Left ventricle myocardium superior (tissue), 1 donor: ENCODE measurements at places on chromosomes 2 and 18. TPM values are rescaled to one million over a fixed set of nuclear protein-coding genes. Genes with fewer than 3 reads are reported as not detected.

The STAT4 gene
- 0.57 TPM for total RNA-seq

The KCNE4 gene
- 3.0 TPM for total RNA-seq

The TP53I3 gene
- total RNA-seq, result 13.3 TPM

The ATOH8 gene
- 29.6 TPM for total RNA-seq

The CNRIP1 gene
- 11.1 TPM for total RNA-seq

The FAP gene
- total RNA-seq, result 1.3 TPM

The SERPINB13 gene
- not detected for total RNA-seq

The TMEM214 gene
- 30.9 TPM for total RNA-seq

The RAB6C gene
- total RNA-seq, result 0.25 TPM

The ASB18 gene
- 3.8 TPM for total RNA-seq

The ELOA2 gene
- total RNA-seq, result not detected

The MDH1B gene
- total RNA-seq, result 1.0 TPM

DNA sequence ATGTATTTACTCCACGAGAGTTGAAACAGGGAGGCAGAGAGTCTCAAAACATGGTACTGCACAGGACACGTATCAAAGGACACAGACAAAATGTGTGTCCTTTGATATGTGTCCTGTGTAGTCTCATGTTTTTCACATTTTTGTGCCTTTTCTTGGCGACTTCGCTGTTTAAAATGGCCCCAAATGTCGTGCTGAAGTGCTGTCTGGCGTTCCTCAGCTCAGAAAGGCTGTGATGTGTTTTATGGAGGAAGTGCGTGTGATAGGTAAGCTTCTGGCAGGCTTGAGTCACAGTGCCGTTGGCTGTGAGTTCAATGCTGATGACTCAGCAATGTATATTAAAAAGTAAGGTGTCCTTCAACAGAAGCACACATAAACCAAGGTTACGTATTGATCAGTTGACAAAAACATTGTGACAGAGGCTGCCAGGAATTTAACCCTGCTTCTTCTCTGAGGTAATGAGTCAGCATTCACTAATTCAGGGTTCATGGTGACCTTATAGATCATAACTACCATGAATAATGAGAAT lies 78.2 kb downstream of the DYSF start:
- DNase-seq, result no peak

GRCh38 chr2:109295781-109296117 lies 166.7 kb downstream of the SH3RF3 start:
- peak; percentile 5 for DNase-seq

DNA sequence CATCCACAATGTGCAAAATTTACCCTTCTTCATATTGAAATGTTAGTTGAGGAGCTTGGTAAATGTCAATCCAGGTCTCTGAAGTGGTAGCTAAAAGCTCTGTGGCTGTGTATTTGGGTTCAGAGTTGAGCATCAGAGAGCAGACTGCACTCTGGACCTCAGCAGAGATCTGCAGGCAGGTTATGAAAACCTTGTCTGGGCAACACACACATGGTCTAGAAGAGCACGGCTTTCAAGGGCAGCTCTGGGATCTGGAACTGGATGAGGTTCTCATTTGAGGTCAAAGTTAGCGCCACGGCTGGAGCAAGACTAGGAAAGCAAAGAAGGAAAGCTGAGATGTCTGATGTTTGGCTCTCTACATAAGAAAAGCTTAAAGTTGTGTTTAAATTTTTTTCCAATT lies 243.0 kb downstream of the SH3BP4 start:
- no peak for DNase-seq

DNA sequence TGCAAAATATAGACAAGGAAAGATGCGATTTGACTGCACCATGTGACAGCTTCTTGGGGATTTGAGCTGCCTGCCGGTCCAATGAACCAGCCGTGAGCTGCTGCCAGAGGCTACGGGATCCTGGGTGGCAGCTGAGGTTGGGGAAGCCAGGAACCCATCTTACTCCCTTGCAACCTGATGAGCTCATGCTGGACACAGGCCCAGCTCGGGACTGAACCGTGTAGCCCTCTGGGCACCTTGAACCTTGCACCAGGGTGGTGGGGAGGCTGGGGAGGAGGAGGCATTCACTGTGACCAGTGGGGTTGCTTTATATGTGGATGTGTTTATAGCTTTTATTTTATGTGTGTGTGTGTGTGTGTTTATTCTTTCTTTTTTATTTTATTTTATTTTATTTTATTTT lies 9.1 kb downstream of the ALPI start:
- no peak for DNase-seq

DNA sequence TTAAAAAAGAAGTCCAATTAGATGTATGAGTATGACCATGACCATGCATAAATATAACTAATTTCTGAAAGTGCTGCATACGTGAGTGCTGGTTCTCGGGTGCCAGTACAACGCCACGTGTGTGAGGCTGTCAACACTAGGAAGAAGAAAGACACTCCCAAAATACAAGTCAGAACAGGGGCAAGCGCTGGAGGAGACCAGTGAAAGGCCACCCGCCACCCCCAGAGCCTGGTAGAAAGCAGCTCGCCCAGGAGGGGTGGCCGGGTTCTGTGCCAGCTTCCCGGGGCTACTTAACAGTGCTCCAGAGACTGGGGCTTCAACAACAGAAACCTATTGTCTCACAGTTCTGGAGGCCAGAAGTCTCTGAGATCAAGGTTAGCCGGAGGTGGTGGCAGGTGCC lies 147.6 kb downstream of the RTP5 start:
- no peak for DNase-seq

GRCh38 chr2:120704696-120705095 lies 31.0 kb upstream of the GLI2 start:
- no peak for DNase-seq

- no peak for DNase-seq
Observed at GRCh38 chr2:208491641-208492040, 85.0 kb downstream of the PTH2R start.

DNA sequence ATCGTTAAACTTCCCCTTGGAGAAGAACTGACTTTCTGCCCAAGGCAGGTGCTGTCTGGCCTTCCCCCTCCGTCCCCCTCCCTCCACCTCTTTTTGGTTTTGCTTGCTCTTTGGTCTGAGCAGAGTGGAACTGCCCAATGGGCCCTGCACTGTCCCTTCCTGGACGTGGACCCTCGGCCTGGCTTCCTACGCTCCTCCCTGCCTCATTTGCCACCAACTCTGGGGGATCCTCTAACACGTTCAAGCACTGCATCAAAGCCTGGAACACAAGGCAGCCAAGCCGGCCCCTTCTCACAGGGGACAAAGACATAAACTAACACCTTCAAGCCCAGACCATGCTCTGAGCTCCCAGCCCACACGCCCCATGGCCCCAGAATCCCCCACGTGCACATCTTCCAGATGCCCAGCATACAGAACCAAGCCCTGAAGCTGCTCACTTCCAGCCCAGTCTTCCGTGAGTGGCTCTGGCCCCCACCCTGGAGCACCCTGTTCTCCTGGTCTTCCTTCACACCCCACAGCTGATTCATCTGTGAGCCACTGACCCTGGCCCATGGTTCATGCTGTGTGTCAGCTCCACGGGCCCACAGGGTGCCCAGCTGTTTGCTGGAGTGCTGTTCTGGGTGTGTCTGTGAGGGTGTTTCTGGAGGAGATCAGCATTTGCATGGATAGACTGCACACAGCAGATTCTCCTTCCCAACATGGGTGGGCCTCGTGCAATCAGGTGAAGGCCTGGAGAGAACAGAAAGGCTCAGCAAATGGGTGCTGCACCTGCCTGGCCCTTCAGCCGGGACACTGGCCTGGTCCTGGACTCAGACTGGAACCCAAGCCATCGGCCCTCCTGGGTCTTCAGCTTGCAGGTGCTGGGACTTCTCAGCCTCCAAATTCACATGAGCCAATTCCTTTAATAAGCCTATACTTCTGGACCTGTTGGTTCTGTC lies 247.1 kb upstream of the SALL3 start:
- DNase-seq, result no peak

GRCh38 chr2:234843411-234843810 lies 108.4 kb upstream of the SH3BP4 start:
- no peak for DNase-seq

DNA sequence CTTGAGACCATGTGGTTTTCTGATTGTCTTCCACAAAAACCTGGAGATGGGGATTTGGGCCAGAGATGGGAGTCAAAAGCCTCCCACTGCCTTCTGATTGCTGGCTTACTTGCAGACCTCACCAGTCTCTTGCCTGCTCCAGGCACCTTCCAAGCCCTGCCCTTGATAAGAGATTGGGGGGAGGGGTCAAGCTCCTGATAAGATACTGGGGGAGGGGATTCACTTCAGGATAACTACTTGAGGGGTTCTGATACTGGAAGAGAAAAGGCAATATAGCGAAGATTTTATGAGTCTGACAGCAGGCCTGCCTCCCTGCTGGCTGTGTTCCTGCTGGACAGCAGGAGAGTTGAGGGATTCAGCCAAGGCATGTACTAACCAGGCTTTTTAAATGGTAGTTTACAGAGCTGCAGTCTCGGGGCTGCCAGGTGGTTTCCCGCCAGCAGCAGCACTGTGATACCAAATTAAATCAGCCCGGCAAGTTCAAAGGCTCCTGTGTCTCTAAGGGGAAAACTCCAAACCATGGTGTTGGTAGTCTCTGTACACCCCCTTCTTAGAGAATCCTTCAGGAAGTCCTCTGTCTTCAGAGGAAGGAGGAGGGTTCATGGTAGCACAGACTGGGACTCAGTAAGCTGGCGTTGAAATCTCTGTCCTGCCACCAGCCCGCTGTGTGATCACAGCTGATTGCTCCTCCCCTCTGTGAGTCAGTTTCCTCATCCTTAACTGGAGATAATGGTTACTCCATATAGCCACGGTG lies 58.3 kb downstream of the FBXO36 start:
- DNase-seq, result peak; percentile 78

DNA sequence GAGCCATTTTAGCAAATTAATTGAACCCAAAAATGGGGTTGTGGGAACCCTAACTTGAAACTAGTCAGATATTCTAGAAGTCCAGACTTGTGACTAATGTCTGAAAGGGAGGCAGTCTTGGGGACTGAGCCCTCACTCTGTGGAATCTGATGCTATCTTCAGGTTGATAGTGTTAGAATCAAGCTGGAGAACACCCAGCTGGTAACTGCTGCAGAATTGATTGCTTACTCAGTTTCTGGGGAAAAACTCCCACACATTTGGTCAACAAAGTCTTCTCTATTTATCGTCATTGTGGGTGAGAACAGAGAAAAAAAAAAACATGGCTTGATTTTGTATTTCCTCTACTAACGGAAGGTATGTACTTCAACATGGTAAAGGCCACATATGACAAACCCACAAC lies 1925.8 kb upstream of the CELF4 start:
- no peak for DNase-seq

DNA sequence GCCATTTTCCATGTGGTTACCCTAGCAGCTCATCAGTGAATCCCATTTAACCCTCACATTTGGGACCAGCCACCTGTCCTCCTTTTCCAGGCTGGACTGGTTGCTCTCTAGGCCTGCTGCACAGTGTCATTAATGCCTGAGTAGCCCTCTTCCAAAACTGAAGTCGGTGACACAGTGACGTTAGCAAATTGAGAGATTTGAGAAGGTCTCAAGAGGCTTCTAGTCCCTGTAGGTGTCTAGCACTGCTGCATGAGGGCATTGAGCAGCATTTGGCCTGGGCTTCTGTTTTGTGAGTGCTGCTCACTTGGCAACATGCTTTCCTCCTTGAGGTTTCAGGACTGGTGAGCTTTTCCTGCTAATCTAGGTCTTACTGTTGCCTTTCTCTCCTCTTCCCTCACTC lies 36.7 kb downstream of the PKP4 start:
- no peak for DNase-seq

DNA sequence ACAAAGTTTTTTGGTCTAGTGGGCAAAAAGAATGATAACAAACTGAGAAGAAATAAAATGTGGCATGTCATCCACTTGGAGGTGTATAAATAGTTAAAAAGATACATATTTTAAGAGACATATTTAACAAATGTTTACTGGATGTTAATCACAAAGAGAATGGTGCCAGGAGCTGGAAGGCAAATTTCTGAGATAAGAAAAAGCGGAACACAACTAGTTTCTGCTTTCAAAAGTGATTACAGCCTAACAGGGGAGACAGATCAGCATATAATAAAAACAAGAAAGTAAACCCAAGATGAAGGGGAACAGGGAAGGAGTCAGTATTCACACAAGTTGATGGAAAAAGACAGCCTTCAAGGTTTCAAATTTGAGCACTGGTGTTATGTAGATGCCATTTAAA lies 91.3 kb downstream of the OLA1 start:
- no peak for DNase-seq

- DNase-seq, result no peak
Observed at GRCh38 chr2:22189893-22190480, 1066.2 kb downstream of the TDRD15 start.

- peak; percentile 96 for DNase-seq
Observed at GRCh38 chr2:73736855-73737779, at the start of gene TPRKB. TSS of gene TPRKB (minus strand) at chr2:73737345. CDS start at chr2:73734569, 2,776 bp downstream.

DNA sequence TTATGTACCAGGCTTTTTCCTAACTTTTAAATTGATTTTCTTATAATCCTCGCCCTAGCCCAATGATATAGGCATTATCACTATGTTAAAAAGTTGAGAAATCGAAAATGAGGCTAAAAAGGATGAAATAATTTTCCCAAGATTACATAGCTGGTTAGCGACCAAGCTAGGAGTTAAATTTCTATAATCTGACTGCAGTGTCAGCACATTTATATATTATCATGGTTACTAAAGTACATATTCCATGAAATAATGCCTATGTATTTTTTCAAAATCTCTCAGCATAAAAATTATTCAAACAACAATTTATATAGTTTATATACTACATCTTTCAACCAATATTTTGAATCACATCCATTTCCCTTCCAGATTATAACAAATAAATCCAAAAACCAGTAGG lies 317.3 kb upstream of the TFPI start:
- DNase-seq, result no peak

DNA sequence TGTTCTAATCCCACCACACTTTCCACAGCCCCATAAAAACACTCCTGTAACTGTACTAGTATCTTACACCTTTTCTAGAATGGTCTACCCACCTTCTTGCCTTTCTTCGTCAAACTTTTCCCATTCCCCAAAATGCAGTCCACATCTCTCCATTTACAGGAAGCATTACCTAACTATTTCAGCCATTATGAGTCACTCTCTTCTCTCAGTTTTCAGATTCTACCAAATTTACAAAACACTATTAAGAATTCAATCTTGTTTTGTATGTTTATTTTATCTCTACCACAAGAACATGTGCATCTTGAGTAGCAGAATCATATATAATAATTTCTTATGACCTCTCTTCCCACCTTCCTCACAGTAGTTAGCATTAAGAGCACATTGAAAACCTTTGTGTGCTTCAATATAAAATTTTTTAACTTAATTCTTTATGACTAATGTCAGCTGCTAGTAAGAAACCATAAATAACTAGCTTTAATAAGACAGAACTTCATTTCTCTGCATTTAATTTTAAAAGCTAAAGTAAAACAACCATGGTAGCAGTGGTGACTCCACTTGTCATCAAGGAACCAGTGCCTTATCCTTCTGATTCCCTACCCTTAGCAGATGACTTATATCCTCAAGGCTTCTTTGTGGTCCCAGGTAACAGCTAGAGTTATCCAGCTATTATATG lies 56.6 kb upstream of the MAP2 start:
- DNase-seq, result no peak

GRCh38 chr2:105042189-105042588 lies 4.3 kb downstream of the MRPS9 start:
- peak; percentile 43 for DNase-seq

DNA sequence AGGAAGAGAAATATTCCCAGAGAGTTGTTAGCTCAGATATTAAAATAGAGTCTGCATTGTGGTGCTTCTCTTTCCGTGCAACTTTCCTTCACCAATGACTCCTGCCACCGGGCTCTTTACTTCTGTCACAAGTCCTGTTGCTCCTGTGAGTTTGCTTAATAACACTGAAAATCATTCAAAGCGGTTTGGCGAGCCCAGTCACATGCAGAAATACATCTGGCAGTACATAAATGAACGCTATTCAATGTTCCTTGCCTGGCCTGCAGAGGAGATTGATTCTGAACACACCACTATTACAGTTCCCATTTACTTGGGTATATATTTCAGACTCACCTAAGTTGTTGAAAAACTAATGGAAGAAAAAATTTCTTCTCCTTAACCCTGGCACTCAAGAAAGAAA lies 276.6 kb downstream of the ZNF521 start:
- DNase-seq, result no peak
